Bronchus fibroblast of lung (primary cell): ENCODE measurements at places on chromosomes 11 and 22. TPM values are rescaled to one million over a fixed set of nuclear protein-coding genes. Genes with fewer than 3 reads are reported as not detected.

Gene TTLL8
- total RNA-seq = not detected in 2 replicates

Gene BUD13
- 12.0 and 16.5 TPM in 2 replicates for total RNA-seq

Gene POU2AF3
- total RNA-seq = 0.17 and 0.45 TPM in 2 replicates

Gene MIOX
- 0.17 TPM in 1 of 2 replicates, not detected in the other for total RNA-seq

Gene MRGPRF
- total RNA-seq = 43.1 and 43.2 TPM in 2 replicates

Gene UVRAG
- total RNA-seq = 7.4 and 8.6 TPM in 2 replicates

Gene DDIAS
- total RNA-seq = 7.1 and 7.3 TPM in 2 replicates

Gene ZDHHC24
- total RNA-seq = 19.8 and 20.4 TPM in 2 replicates
